ENCODE measurements at places on chromosomes 2 and 18.

DNA sequence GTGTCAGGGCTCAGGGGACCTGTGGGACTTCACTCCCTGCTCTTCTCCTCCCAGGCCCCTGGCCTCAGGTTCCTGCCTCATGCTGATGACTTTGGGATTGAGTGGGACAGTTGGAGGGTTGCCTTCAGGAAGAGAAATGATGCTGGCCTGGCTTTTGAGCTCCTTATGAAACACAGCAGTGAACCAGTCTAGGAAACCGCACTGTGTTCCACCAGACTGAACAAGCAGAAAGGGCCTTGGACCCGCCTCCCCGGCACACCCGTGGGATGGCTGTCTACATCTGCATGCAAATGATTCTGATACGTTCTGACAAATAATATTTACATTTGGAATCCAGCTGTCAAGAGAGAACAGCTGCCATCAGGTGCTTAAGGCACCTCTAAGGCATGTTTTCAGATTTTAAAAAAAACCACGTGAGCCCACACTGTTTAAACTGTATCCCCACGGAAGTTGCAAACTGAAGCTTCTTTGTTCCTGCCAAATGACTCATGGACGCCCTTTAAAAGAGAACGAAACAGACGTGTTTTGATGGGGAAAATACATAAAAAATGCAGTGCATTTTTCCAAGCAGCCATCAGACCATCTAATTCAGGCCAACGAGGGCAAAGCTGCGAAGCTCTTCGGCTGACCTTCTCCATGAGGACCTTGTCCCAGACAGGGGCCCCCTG is 27.6 kb upstream of the ASAP2 start:
- peak; percentile 74 for DNase-seq

- DNase-seq: no peak
Observed at GRCh38 chr2:11581124-11581796, 47.4 kb downstream of the GREB1 start.

- no peak for DNase-seq
Observed at GRCh38 chr18:650428-650858, 7.0 kb upstream of the TYMS start.

GRCh38 chr18:69755856-69756496 is 191.7 kb downstream of the CD226 start:
- no peak for DNase-seq

DNA sequence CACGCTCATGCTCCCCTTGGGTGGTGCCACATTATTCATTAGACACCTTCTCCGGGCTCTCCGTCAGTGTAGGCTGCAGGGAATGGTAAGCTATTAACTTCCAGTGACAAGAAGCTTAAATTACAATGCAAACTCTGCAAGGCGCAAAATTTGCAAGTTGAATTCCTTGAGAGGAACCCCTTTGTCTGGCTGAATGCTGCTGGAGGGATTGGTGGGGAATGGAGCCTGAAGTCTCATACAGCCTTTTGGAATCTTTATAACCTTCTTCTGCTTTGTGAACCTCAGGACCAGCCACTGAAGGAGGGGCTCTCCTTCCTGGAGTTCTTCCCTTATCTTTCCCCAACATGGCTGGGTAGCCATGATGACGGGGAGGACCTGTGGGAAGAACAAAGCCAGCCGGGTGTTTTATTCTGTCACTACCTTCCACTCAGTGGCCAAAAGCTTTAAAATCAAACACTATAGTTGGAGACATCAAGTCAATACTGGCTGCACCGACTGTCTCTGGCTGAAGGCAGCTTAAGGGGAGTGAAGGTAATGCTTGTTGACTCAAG is 220.9 kb upstream of the EPHA4 start:
- no peak for DNase-seq

DNA sequence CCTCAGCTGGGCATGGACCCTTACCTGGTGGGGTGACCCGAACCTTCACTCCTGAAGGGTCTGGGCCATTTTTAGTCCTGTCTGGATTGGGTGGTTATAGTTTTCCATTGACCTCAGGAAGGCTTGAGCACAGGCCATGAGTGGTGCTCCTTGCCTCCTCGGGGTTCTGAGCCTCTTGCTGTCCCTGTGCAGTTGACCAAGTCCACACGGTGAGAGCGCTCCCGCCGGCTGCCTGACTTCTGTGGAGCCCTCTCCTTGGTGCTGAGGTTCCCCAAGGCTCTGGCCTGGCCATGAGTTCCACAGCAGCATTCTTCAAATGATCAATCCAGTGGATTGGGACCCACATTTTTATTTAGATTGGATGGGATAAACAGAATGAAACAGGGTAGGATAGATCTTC is 159.5 kb downstream of the SEPTIN10 start:
- DNase-seq: no peak

- no peak for DNase-seq
Observed at GRCh38 chr18:3814816-3815215, 364.8 kb downstream of the TGIF1 start.

DNA sequence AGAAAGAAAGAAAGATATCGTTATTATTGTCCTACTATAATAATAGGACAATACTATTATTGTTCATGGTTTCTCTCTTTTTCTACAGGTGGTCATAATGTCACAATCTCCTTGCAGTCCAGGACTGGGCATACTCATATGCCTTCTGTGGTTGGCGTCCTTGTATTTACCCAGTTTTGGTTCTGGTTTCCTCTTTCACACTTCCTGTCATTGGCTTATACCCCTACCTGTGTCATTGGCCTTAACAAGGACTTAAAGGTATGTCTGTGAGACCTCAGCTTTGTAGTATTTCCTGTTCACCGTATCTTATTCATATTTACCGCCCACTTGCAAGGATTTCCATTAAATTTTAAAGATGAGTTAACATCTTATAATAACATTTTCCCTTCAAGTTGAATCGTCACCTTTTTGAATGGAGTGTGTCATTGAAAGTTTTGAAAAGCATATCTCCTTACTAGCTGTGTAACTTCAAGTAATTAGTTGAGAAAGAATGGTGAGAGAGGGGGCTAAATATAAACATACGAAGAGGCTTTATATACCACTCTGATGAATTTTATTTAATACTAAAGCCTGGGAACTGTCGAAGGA is 36.5 kb upstream of the HTR2B start:
- DNase-seq: no peak

DNA sequence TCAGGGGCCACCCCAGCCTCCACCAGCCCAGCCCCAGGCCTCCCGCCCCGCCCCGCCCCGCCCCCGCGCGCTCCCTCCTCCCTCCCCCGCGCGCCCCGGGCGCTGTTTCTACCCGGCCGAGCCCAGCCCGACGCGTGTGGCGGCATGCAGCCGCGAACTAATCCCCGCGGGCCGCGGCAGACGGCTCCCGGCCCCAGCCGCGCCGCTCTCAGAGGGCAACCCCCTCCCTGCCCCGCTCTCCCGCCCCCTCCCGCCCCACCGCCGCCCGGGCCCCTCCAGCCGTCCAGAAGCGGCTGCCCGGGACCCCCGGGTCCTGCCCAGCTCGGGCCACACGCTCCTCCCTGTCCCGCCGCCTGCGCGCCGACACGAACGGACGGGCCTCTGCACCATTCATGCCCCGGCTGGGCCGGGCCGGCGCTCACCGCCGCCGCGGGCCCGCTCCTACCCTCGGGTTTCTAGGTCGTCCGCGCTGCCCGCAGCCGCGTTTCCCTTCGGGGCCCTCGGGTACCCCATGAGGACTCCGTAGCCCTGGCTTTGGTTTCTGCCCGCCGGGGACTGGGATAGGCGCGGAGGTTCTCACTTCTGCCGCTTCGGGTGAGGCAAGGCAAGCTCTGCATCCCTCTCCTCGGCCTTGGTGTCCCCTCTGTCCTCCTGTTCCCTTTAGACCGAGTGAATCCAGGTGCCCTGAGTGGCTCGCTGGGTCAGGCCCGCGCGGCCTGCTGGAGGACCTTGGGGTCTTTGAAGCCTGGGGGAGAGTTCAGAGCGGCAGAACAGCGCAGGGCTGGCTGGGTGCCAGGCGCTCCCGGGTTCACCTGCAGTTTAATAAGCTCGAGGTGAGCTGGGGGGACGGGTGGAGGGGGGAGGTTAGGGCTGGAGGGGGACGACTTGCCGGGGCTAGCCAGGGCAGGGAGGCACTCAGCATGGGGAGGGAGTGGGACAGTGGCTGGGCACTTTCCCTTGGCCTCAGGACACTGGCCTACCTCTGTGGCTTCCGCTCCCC is 3.1 kb downstream of the WNT10A start:
- DNase-seq: peak; percentile 49
